T1000 (cell line): ENCODE measurements at places on chromosomes 6 and 20.

- DNase-seq: no peak
These were observed 11.5 kb downstream of the RIOK1 start for GRCh38 chr6:7401075-7401474.

DNA sequence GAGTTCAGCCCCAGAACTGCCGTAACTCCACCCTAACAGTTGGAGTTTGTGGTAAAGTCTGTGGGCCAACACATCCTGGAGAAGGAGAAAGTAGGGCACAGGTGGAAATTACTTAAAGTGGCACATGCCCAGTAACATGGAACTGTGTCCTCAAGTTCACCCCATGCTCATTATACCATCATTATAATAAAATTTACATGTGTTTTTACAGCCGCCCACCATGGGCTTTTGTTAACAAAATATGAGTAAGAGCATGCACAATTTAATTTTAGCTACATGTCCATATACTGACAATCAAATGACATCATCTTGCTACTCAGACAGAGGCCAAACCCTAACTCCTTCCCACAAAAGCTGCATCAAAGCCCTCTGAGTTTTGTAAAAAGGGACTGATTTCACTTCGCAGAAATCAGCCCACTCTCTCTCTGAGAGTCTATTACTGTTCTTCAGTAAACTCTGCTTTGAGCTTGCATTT, 17.3 kb upstream of the ELOVL4 start:
- no peak for DNase-seq

GRCh38 chr6:89433252-89434149, 549 bp downstream of the ANKRD6 start:
- no peak for DNase-seq

DNA sequence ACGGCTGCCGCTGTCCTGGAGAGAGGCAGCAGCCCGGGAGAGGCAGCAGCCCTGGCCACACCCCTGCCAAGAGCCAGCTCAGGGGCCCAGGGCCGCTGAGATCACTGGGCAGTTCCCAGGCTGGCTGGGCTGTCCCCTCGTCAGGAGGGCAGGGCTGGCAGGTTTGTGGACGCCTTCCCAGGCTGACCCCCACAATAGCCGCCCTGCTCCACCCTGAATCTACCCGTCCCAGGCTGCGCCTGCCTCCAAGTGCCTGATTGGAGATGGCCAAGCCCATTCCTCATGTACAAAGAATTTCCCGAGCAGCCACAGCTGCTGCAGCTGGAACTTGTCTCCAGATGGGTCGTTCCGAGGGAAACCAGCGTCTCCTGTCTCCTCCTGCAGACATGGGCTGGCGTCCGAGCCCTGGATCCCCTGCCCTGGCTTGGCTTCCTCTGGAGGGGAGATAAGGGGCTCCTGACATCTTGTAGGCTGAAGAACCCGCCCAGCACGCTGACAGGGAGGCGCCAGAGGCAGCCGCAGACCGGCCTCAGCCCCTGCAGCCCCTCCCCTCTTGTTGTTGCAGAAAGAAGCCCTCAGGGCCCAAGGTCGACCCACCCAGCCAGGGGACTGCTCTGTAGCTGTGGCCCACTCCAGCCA, 9.4 kb upstream of the GATA5 start:
- DNase-seq: no peak

DNA sequence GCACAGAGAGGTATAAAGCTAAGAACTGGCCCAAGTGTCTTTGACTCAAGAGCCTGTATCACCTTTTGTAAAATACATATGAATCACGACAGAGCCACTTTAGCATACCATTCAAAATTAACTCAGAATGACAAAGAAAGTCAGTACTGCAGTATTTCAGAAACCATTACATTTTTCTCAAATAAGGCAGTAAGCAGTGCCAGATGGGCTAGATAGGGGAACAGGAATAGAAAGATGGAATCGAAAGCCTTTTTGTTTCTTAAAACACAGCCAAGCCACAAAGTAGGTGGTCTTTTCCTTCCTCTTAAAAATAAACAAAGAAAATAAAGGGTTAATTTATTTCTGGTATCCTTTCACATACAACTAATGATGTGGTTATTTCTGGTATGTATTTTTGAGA, 10.3 kb downstream of the CLDN20 start:
- no peak for DNase-seq

DNA sequence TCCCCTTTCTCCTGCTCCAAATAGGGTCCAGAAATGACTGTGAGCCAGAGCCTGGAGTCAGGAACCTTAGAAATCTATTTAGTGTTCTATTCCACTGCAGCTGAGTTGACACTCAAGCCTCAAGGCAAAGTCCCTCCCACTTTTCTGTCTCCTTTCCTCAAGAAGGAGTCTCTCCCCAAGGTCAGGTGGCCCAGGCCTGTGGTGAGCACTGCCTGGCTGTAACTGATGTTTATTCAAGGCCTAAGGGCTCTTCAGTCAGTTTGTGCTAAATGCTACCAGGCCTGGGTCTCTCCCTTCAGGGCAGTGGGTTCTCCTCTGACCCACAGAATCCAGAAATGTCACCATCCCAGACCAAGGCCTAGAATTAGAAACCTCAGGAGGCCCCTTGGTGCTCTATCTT, 1042.9 kb upstream of the EPHA7 start:
- DNase-seq: no peak

GRCh38 chr20:843912-844311, 10.4 kb downstream of the FAM110A start:
- DNase-seq: no peak

GRCh38 chr20:36676701-36677421, 30.9 kb upstream of the SLA2 start:
- no peak for DNase-seq

GRCh38 chr6:31888276-31889258, 8.9 kb downstream of the EHMT2 start:
- no peak for DNase-seq

- no peak for DNase-seq
These were observed 52.8 kb upstream of the IL20RA start for GRCh38 chr6:137097526-137097925.

DNA sequence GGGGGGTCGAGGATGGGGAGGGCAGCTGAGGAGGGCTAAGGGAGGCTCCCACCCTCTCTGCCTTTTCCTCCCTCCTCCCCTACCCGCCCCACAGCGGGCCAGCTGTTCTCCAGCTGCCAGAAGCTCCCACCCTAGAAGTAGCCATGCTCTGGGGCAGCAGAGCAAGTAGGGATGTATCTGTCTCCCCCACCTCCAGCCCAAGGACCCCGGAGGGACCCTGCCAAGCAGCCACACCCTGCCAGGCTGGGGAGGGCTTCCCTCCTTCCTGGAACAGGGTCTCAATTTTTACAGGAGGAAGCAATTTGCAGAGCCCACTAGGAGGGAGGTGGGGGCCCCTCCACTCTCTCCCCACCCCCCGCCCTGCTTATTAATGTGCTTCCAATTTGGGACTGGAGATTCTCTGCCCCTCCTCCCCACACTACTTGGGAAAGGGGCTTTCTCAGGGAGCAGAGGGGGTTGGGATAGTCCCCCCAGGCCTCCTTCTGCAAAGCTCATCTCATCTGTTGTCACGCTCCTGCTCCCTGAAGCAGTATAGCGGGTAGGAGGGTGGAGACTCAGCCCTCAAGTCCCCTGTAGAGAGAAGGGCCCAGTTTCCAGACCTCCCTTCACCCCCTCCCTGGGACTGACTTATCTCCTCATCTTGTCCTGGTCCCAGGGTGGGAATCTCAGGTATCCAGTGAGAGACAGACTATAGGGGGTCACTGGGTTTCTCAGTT, 4.5 kb downstream of the TEAD3 start:
- no peak for DNase-seq

- DNase-seq: no peak
These were observed 2.1 kb upstream of the NKAPL start for GRCh38 chr6:28257042-28257441.

DNA sequence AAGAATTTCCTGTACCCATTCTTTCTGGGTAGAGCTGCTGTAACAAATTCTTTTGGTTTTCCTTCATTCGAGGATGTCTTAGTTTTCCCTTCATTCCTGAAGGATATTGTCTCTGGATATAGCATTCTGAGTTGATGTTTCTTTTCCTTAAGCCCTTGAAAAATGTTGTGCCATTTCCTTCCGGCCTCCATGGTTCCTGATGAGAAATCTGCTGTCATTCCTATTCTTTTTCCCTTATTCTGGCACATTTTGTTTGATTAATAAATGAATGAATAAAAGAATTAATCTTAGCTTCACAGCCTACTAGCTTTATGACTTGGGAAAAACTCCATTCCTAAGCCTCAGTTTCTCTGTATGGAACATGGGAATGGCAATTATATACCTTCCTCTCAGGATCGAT, 173.1 kb downstream of the EYA2 start:
- DNase-seq: no peak

DNA sequence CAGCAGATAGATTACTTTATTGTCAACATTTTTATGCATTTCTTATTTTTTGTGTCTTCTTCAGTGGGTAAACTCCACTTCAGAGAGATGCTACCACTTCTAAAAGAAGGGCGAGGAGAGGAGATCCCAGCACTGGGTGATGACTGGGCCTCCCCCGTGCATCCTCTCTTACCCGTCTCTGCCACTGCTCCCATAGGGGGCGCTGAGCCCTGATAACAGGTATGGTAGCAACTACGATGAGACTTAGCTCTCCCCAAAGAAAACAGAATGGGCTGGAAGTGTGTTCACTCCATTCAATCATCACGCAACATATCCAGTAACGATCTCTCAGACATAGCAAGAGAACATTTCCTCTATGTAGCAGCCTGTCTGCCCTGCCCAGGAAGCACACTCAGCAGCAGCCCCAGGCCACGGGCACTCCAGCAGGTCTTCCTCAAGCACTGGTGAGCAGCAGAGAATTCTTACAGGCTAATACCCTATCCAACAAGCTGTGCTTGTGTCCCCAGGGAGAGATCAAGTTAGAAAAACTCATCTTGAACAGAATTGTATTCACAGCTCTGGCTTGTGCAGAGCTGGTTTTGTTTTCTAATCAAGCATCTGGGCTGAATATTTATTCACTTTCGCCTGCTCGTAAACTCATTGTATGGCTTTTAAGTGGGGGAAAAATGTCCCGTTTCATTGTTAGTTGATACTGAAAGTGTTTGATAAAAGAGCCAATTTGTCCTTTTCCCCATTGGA, 533.1 kb upstream of the CDH4 start:
- DNase-seq: no peak

GRCh38 chr6:41470029-41470330, 76.2 kb upstream of the FOXP4 start:
- DNase-seq: no peak

GRCh38 chr20:47785311-47785853, at the start of gene SULF2:
TSS of gene SULF2 (minus strand) at chr20:47785481. CDS start at chr20:47757363, 28,118 bp downstream.
- DNase-seq: no peak

DNA sequence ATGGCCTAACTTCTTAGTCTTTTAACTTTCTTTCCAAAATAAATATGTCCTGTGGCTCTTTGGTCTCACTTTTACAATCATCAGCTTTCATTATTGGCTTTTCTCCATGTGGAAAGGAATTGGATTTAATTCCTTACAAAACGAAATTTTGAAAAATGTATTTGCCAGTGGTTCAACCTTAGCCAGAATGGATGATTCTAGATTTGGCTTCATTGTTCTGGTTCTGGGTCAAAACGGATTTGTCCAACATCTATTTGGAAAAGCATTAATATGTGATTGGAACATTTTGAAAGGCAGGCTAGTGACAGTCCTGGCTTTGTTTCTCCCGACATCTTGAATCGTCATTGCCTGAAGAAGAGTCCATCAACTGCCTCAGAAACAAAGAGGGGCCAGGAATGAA, 59.2 kb downstream of the TENT5A start:
- DNase-seq: no peak

- no peak for DNase-seq
These were observed 91.0 kb upstream of the RIPOR2 start for GRCh38 chr6:25026723-25027122.

DNA sequence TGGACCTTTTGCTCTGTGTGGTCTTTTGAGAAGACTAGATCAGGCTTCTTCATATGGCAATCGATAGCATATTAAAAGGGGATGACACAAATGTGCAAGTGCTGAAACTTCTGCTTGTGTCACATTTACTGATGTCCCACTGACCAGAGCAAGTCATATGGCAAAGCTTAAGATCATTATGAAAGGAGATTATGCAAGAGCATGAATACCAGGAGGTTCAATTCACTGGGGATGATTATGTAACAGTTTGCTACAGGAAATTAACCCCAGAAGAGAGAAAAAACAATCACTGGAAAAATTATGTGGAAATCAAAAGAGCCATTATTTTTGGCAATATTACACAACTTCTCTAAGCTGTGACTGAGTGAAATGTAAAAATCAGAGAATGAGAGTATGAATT, 13.7 kb upstream of the PRDM13 start:
- no peak for DNase-seq

DNA sequence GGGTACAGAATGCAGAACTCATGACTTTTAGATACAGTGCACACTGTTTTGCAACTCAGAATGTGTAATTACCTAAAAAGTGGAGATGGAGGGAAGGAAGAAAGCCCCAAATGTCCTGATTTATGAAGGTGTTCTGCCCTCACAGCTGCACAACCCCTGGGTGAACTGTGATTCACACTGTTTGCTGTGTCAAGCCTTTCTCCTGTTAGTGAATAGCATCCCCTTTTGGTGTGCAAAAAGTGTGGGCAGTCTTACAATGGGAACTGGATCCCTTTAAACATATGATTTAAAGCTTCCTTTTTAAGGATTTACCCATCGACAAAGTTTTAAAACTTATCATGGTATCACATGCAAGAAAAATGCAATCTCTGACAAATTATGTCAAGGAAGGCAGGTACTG, 633.4 kb upstream of the EPHA7 start:
- no peak for DNase-seq

GRCh38 chr6:22471746-22472145, 97.6 kb upstream of the HDGFL1 start:
- no peak for DNase-seq

GRCh38 chr20:29301624-29302259, 1955.7 kb upstream of the DEFB115 start:
- no peak for DNase-seq

- DNase-seq: no peak
These were observed 10.2 kb downstream of the PTPN1 start for GRCh38 chr20:50520222-50520880.

- DNase-seq: no peak
These were observed 96.9 kb downstream of the SCML4 start for GRCh38 chr6:107727096-107727757.

DNA sequence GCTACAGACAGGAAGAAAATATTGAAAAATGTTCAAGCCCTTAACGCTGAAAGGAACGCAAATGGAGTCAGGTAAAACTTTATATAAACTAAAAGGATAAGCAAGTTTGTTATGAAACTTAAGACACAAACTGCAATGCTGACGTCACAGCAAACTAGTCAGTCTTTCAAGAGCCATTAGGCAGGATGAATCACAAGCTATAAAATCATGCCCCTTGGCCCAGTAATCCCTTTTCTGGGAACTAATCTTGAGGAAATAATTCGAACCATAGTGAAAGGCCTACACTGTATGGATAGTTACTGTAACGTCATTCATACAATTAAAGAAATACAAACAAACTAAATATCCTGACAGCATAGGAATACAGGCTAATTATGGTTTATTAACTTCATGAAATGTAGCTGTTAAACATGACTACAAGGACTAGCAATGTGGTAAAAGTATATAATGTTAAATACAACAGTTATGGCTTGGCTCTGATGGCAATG, 42.7 kb upstream of the HINT3 start:
- peak; percentile 54 for DNase-seq

GRCh38 chr6:108966855-108967755, 118.9 kb downstream of the ARMC2 start:
- peak; percentile 34 for DNase-seq

- no peak for DNase-seq
These were observed 14.3 kb upstream of the EPM2A start for GRCh38 chr6:145749632-145750031.

GRCh38 chr20:61254881-61255626, 3.0 kb downstream of the CDH4 start:
- DNase-seq: no peak

GRCh38 chr6:40620574-40621240, 33.5 kb upstream of the LRFN2 start:
- no peak for DNase-seq
